ENCODE measurements at places on chromosomes 11 and 22. TPM values are rescaled to one million over a fixed set of nuclear protein-coding genes. Genes with fewer than 3 reads are reported as not detected.

Gene NLRP14
- total RNA-seq, result not detected

Gene CPT1B
- total RNA-seq, result 1.7 TPM

Gene AAMDC
- 33.9 TPM for total RNA-seq

Gene GAB4
- total RNA-seq, result not detected

Gene RNF214
- total RNA-seq, result 23.7 TPM

Gene PGA5
- total RNA-seq, result not detected

Gene FOLR1
- total RNA-seq, result 0.24 TPM

Gene SOX10
- total RNA-seq, result not detected

Gene POU2AF1
- total RNA-seq, result not detected

Gene PARVA
- total RNA-seq, result 189 TPM

DNA sequence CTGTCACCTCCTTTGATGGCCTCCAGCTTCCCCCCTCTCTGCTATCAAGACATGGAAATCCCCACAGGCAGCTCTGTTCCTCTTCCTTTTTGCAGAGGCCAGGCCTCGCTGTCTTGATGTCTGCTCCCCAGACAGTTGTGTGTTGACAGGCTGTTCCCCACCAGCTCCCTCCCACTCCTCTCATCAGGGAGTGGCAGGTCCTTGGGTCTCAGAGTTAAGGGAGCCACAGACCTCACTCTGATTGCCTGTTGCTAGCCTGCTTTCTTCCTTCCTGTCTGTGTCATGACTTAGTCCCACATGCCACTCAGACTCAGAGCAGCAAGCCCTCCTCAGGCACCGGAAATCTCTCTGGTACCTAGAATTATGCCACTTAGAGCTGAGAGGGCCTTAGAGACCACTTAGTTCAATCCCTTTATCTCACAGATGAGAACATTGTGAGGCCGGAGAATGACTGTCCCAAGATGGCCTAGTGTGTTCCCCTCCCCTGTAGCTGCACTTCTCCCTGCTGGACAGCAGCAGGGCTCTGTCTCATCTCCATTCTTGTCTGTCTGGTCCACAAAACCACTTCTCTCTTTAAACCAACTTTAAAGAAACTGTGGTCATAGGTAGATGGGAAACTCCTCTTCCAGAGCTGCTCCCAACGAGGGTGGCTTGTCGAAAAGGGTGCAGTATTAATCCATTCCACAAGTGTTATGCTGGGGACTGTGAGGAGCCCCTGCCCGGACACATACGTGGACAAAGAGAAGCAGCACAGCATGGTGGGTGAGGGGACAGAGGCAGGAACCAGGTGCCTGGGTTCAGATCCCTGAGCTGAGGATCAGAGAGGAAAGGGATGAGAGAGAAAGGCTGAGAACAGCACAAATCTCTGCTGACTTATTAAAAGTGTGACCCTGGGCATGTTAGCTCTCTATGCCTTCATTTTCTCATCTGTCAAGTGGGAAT is 4.2 kb downstream of the AMPD3 start:
- DNase-seq, result no peak

- DNase-seq, result no peak
Observed at GRCh38 chr22:35440129-35440528, 40.2 kb downstream of the MCM5 start.

- no peak for DNase-seq
Observed at GRCh38 chr11:71204294-71204693, 48.1 kb downstream of the SHANK2 start.

GRCh38 chr11:12090761-12091258 is 19.6 kb upstream of the MICAL2 start:
- DNase-seq, result no peak

DNA sequence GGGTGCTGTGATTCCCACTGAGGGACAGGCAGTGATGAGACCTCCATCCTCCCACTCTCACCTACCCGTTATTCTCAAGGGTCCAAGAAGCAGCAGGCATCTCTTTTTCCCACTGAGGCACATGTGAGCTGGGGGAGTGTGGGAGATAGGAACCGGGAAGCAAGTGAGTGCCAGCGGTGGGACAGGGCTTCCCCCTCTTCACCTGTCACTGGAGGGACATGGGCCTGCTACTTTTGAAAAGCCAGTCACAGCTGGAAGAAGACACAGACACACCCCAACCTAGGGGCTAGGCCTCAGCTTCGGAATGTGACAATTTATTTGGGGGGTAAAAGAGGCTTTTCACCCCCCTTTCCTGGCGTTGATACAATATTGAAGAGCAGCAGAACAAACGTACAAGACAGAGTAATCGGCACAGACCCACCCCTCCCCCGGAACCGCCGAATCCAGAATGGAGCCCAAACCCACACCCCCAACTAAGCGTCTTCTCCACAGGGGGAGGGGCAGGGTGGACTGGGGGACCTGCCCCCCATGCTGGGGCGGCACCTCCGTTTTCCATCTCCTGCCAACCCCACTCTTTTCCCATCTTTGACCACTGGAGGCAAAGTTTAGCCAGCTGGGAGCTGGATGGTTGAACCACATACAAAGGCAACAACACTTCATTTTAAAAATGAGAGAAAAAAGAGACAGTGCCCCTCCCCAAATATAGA is 10.7 kb downstream of the CBX6 start:
- DNase-seq, result peak; percentile 23

DNA sequence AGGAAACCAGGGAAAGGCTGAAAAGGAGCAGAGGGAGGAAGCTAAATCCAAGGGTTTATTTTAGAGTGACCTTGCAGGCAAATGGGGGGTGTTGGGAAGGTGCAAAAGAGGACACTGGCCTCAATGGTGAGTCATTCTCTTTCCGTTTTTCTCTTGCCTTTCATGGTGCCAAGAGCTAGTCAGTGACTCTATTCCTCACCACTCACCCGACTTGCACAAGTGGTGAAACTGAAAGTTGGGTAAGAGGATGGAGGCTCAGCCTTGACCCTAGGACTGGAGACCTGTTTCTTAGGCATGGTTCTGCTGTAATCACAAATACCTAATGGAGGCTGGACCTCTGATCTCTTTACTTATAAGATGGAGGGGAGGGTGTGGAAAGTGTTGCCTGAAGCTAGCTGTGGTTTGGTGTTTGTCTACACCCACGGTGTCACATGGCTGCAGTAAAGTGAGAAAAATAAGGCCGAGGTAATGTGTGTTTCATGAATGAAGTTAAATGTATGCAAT is 67.3 kb upstream of the CREB3L1 start:
- DNase-seq, result peak; percentile 51

DNA sequence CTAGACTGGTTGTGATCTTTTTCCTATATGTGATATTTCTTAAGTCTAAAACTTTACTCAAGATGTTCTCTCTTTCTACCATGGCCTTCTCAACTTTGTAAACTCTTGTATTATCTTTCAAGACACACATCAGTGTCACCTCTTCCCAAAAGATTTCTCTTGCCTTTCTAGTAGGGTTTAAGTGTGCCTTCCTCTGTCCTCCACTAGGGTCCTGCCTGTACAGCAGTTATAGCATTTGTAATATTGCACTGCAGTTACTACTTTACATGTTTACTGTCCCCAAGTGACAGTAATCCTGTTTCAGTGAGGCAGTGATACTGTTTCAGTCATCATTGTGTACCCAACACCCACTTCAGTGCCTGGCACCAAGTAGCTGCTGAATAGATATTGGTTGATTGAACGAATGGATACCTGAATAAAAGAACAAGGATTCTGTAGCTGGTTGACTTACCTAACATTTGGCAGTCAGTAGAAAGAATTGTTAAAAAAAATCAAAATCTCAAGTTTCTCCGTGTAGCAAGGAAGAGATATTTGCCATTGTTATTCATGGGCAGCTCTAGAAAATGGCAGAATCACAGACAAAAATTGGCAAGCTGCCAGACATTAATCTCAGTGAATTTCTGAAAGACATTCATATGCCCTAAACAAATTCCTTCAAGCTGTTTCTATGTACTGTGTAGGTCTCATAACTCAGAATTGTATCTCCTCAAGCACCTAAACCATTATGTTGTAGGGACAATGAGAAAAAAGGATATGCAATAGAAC is 79.4 kb downstream of the RBMXL2 start:
- DNase-seq, result no peak

GRCh38 chr11:66008095-66008467 is 3.7 kb upstream of the CST6 start:
- DNase-seq, result no peak

DNA sequence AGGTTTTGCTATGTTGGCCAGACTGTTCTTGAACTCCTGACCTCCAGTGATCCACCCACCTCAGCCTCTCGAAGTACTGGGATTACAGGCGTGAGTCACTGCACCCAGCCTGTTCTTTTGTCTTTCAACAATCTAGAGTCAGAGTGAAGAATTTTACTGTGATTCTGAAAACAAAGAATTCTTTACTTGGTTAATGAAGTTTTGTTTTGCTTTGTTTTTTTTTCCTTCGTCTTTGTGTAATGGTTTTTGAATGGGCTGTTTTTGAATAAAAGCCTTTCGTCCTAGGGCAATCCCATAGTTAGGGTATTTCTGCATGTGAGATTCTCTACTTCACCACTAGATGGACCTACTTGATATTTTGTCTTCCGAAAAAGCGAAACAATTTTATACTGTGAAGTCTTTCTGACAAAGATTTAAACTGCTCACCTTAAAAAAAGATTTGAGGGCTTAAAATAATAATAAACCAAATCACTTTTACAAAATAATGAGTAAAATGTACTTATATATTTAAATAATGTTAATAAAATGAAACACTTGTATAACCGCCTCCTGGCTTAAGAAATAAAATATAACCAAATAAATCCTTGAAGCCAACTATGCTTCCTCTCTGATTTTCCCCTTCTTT is 43.4 kb upstream of the SC5D start:
- DNase-seq, result peak; percentile 55

DNA sequence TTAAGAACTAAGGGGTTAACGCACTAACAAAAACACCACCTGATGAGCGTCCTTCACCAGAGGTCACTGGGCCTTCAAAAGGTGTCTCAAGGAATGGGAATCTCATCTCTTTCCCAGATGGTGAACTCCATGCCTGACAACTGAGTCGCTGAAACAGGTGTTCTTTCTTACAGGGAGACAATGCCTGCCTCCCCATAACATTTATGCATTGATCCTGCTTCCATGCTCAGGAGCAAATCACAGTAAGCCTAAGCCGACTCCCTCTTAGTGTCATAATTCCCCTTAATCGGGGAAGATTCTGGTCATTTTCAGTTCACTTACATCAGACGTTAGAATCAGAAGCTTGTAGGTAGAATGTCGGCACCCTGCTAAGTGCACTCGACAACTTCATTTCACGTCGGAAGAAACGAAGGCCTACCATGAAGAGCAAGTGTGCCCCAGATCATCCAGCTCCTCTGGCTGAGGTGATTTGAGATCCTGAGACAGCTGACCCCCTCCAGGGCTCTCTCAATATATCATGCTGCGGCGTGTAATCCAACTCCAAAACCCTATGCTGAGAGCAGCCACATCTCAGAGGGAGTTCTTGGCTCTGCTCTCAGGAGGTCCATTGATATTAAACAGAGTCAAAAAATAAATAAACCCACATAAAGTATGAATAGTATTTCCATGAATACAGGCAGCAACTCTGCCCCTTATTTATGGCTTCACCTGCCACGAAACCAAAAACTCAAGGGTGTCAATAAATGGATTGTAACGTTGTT is 163.1 kb downstream of the LARGE1 start:
- DNase-seq, result no peak

DNA sequence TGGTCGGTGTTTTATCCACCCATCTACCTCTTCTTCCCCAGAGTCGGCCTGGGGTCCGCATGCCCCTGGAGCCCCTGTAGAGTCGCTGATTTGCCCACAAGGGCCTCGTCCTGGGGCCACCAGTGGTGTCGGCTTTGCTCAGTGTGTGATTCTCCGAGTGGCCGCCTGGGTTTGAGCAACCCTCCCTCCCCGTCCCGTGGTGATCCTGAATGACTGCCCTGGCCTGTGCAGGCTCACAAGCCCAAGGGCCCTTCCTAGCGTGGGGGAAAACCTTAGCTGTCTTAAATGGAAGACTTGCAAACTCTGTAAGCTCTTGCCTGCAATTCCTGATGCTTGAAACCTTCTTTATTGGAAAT is 128.3 kb downstream of the OSBP2 start:
- DNase-seq, result no peak

GRCh38 chr22:22836635-22837034 is 51.0 kb upstream of the IGLL5 start:
- DNase-seq, result no peak

DNA sequence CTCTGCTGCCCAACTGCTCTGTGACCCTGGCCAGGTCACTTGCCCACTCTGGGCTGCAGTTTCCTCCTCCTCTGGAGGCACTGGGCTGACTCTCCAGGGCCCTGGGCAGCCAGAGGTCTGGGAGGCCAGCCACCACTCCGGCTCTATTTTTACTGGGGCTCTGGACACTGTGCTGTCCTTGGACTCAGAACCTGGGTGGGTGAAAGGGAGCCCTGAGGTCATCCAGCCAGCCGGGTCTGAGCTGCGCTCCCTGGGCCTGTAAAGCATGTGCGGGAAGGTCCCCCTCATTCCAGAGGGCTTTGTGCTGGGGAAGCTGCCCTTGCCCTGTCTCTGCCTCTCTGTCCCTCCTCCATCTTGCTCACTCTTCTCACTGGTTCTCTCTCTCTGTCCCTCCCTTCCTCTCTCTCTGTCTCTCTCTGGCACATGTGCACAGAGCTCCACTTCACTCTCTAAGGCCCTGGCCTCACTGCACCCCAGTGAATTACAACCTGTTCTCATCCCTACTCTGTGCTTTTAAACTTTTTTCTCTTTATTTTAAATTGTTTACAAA is 24.6 kb downstream of the MB start:
- no peak for DNase-seq

GRCh38 chr11:94550513-94550912 is 6.8 kb downstream of the FUT4 start:
- DNase-seq, result no peak

GRCh38 chr11:19336331-19336730 is 95.6 kb upstream of the E2F8 start:
- DNase-seq, result no peak

GRCh38 chr22:49929211-49929979 is 11.0 kb downstream of the CRELD2 start:
- DNase-seq, result no peak

DNA sequence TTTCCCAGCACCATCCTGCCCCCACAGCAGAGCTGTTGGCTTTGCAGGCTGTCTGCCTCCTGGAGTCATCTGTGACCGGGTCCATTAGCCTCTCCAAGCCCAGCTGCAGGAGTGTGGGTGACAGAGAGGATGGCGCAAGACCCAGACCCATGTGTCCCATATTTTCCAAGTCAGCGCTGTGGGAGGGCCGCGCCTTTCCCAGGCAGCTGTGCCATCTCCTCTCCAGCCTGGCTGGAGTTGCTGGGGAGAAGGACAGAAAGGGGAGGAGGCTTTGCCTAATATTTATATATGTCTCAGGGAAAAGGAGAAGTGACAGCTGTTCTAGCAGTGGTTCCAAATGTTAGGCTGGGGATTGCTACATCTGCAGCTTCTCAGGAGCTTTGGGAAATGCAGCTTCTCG is 15.7 kb downstream of the DTX4 start:
- no peak for DNase-seq

- peak; percentile 25 for DNase-seq
Observed at GRCh38 chr22:36544107-36544620, 15.2 kb upstream of the EIF3D start.

GRCh38 chr11:110076371-110076965 is 16.7 kb upstream of the ZC3H12C start:
- peak; percentile 25 for DNase-seq

GRCh38 chr22:30396871-30397655 is at the start of gene SEC14L2:
TSS of gene SEC14L2 (plus strand) at chr22:30397018. CDS start at chr22:30397117, 99 bp downstream.
- peak; percentile 37 for DNase-seq

- no peak for DNase-seq
Observed at GRCh38 chr11:67695606-67696005, 21.2 kb upstream of the ALDH3B2 start.

- DNase-seq, result no peak
Observed at GRCh38 chr22:42307806-42308563, 37.5 kb upstream of the TCF20 start.
